ENCODE measurements at places on chromosomes 1 and 21.

DNA sequence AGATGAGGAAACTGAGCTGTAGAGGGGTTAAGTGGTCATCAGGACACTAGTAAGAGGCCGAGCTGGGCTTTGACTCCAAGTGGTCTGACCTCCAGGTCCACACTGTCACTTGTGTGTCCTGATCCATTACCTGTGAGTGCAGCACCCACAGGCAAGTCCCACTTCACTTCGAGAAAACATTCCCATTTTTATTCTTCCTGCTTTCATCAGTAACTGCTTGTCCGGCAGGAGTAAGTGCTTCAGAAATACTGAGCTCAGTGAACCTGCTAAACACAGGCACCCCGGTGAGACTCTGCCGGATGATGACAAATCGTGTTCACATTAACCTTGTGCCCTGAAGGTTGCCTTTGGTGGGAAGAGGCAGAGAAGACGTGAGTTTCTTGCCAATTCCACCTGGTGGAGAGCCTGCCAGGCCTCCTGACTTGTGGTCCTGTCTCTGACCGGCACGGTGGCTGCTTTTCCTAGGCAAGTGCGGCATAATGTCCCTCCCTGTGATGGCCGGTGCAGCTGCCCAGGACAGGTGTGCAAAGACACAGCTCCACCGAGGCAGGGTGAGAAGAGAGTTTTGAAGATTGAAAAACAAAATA lies 29.4 kb downstream of the ZBTB18 start:
- no peak for DNase-seq

DNA sequence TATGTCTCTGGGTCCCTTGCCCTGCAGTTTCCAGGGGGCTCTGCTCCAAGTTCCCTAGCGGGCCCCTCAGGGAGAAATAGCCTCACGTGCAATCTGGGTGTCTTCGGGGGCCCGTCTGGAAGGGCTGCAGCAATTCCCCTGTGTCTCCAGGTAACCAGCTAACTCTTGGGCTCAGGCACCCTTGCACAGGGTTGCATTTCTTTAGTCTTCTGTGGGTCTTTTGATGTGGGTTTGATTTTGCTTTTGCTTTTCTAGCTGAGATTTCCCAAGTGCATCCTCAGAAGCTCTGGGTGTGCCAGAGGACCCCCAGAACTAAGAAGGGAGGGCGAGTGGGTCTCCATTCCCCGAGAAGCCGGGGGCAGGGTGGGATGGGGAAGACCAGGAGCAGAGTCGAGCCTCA lies 75.7 kb downstream of the SPSB1 start:
- DNase-seq = no peak

- no peak for DNase-seq
Measured at GRCh38 chr1:204873714-204874113, 3.1 kb downstream of the NFASC start.

GRCh38 chr1:176479971-176480370 lies 17.0 kb downstream of the PAPPA2 start:
- DNase-seq = no peak

- no peak for DNase-seq
Measured at GRCh38 chr1:119227456-119227855, 87.0 kb upstream of the WARS2 start.

DNA sequence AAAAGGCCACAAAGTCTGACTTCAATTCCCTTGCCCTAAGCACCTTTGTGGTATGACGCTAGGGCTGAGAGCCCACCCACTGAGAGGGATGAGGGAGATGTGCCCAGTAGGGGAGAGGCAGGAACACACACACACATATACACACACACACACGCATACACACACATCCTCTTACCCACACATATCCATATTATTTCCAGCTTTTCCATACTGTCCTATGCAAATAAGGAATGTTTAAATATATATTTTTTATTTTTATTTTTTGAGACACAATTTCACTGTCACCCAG lies 3.0 kb downstream of the RAB25 start:
- DNase-seq = no peak

- DNase-seq = no peak
Measured at GRCh38 chr21:46664316-46664995, 29.0 kb downstream of the PRMT2 start.

- no peak for DNase-seq
Measured at GRCh38 chr1:209265301-209265700, 318.2 kb upstream of the CAMK1G start.

DNA sequence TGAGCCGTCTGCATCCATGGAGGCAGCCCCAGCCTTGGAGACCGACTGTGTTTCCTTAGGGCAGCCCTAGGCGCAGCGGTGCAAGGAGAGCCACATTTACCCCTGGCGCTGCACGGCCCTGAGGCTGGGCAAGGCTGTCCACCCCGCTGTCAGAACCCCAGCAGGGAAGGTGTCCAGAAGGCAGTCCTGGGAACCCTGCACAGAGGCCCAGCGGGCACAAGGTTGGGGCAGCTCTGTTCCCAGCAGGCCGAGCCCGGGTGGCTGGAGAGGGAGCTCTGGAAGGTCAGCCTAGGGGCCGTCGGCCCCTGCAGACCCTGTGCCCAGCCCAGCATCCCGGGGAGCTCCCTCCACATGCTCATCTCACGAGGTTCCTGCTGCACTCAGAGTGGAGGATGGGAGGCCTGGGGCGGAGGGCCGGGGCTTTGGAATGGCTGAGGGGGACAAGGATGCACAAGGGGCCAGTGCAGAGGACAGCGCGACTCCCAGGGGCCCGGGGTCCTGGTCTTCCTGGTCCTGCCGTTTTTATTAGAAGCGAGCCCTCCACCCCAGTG lies 19.9 kb upstream of the SAMD11 start:
- DNase-seq = no peak

GRCh38 chr1:214727274-214727673 lies 124.3 kb downstream of the CENPF start:
- DNase-seq = no peak
